ENCODE measurements at places on chromosomes 1 and 21. TPM values are rescaled to one million over a fixed set of nuclear protein-coding genes. Genes with fewer than 3 reads are reported as not detected.

Gene NCAM2
- polyA plus RNA-seq: 0.06 TPM

Gene MIXL1
- not detected for polyA plus RNA-seq

Gene RAB7B
- 0.20 TPM for polyA plus RNA-seq

Gene TTC22
- polyA plus RNA-seq: 2.5 TPM

Gene FCGR1A
- 1.6 TPM for polyA plus RNA-seq

Gene POMGNT1
- 31.4 TPM for polyA plus RNA-seq

Gene COL8A2
- polyA plus RNA-seq: 0.04 TPM

Gene IGFN1
- polyA plus RNA-seq: not detected

Gene RAB13
- 44.3 TPM for polyA plus RNA-seq

Gene DYRK3
- 2.1 TPM for polyA plus RNA-seq

Gene C1orf94
- polyA plus RNA-seq: not detected

Gene IL20
- polyA plus RNA-seq: not detected

Gene C1QC
- 52.9 TPM for polyA plus RNA-seq

Gene KRTAP19-6
- not detected for polyA plus RNA-seq

Gene KCTD3
- 23.4 TPM for polyA plus RNA-seq

Gene CD1E
- 0.09 TPM for polyA plus RNA-seq

Gene NBPF14
- 4.8 TPM for polyA plus RNA-seq

Gene PEX14
- polyA plus RNA-seq: 16.1 TPM

Gene CRYAA
- 0.57 TPM for polyA plus RNA-seq

Gene ABCA4
- 0.32 TPM for polyA plus RNA-seq

Gene LYST
- 3.4 TPM for polyA plus RNA-seq

Gene FAAH
- polyA plus RNA-seq: 17.8 TPM

Gene KRTAP12-2
- not detected for polyA plus RNA-seq

Gene AMIGO1
- polyA plus RNA-seq: 1.7 TPM

Gene PPFIA4
- 0.07 TPM for polyA plus RNA-seq

Gene TNNI3K
- polyA plus RNA-seq: 0.10 TPM

Data from liver (tissue), 10 donors.